ENCODE measurements at places on chromosomes 1 and 21.

GRCh38 chr1:212214325-212214724 lies 70.9 kb upstream of the PPP2R5A start:
- no peak for DNase-seq

DNA sequence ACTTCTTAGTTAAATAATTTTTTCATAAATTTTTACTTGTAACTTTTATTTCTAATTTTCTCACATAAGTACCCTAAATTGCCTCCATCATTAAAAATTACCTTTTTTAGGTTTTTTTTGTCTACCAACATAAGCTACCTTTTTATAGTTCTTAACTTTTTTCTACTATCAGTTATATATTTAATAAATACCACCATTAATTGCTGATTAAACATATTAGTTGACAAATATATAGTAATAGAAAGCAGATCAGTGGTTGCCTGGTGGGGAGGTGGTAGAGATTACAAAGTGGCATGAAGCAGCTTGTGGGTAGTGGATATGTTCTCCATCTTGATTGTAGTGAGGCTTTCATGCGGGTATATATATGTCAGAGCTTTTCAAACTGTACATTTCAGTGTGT lies 6.1 kb upstream of the SH3BP5L start:
- no peak for DNase-seq

DNA sequence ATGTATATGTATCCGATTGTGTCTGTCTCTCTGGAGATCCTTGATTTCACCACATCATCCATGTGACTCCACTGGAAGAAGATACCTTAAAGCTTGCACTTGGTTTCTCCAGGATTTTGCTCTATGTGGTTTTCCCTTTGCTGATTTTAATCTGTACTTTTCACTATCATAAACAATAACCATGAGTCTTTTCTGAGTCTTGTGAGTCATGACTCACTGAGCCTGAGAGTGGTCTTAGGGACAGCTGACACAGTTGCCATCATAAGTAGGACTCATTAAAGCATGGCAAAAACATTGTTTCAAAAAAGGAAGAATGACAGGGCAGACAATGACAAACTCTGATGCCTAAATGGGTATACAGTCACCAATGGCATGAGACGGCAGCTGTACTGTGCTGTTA lies 226.2 kb downstream of the AKT3 start:
- no peak for DNase-seq

- no peak for DNase-seq
Measured at GRCh38 chr1:215568299-215568692, 1.2 kb downstream of the KCTD3 start.

GRCh38 chr1:65717815-65718454 lies 74.8 kb upstream of the PDE4B start:
- DNase-seq, result no peak

GRCh38 chr1:165988275-165988674 lies 160.9 kb downstream of the UCK2 start:
- no peak for DNase-seq

GRCh38 chr1:170521818-170522217 lies 10.1 kb upstream of the GORAB start:
- no peak for DNase-seq

- no peak for DNase-seq
Measured at GRCh38 chr1:54227891-54228310, 27.9 kb downstream of the MRPL37 start.

GRCh38 chr1:55441489-55441888 lies 226.3 kb upstream of the USP24 start:
- DNase-seq, result no peak

- peak; percentile 39 for DNase-seq
Measured at GRCh38 chr1:161066694-161067093, 3.0 kb downstream of the ARHGAP30 start.

- no peak for DNase-seq
Measured at GRCh38 chr1:66929146-66929688, 4.4 kb downstream of the MIER1 start.

GRCh38 chr21:41958886-41959563 lies 5.2 kb upstream of the C2CD2 start:
- DNase-seq, result no peak

GRCh38 chr1:46021046-46021996 lies 111.1 kb downstream of the PIK3R3 start:
- no peak for DNase-seq

DNA sequence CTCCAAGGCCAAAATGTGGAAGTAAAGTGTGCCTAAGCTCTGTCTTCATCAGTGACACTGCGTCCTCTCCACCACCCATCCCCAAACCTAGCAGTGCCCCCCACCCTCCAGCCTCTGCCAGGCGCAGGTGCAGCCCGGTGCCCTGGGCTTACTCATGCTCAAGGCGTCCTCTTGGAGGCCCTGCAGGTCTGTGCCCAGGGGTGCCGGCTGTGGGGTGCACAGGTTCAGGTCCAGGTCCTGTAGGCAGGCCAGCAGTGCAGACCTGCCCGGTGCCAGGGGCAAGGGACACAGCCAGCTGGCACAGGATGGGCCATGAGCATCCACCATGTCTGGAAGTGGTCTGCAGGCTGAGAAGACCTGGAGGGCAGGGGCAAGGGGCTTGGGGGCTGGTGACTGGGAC lies 5.1 kb downstream of the ZNF683 start:
- DNase-seq, result no peak

DNA sequence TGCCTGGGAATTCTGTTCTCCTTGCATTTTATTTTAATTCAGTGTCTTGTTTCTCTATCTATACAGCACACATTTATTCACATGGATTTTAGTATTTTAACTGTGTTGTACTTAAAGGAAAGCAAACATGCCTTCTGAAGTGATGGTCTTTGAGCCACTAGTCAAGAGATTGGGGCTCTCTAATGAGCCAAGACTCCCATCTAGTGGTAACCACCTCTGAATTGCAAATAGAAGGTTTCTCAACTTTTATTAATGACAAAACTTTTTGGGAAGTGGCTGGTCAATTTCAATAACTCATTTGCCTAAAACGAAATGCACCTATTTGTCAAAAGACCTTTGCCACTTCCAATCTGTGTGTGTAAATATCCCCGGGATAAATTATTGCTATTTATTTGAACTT lies 199.6 kb downstream of the LTN1 start:
- DNase-seq, result no peak

- DNase-seq, result peak; percentile 49
Measured at GRCh38 chr1:9714257-9714718, 62.8 kb downstream of the PIK3CD start.

- DNase-seq, result peak; percentile 38
Measured at GRCh38 chr1:86774305-86775295, 70.2 kb downstream of the SH3GLB1 start.

- DNase-seq, result no peak
Measured at GRCh38 chr1:22387919-22388580, 63.6 kb upstream of the ZBTB40 start.

DNA sequence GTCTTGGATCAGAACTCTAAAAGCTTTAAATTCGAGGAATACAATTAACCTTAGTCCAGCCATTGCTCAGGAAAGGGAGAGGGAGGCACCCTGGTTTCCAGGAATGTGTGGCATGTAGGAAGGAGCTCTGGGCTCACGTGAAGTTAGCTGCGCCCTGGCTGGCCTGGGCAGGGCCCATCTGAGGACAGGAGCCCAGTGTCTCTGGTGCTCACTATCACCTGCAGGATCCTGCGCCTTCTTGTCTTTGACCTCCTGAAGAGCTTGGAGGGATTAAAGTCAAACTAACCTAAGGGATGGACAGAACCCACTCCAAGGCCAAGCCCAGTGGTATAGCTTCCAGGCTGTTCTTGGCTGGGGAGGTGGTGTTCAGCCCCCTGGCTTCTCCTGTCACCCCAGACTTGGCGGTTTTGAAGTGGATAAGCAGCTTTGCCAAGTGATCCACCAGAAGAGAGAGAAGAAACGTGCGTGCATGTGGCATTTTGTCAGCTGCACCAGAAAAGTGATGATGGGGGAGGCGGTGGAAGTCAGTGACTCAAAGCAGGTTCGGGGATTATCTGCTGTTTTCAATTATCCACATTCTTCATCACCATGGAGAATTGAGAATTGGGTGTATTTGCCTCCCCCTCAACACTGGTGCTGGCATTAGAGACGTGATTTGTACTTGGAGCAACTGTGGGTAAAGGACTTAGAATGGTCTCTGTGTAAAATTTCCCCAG lies 11.9 kb upstream of the KCNN3 start:
- no peak for DNase-seq

DNA sequence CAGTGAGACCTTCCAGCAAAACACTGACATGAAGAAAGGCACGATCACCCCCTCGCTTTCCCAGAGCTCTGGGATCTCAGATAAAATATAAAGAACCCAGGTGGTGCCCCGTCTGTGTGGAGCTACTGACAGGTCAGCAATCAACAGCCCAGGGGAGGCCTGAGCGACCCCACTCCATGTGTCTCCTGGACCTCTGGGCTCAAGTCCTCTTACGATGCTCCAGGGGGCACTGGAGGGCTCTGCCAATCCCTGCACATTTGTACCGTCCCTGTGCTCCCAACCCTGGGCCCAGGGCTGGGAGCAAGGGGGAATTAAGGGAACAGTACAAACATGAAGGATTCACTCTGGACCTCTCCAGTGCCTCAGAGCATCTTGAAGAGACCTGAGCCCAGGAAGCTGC lies 12.5 kb downstream of the S100A7A start:
- no peak for DNase-seq

DNA sequence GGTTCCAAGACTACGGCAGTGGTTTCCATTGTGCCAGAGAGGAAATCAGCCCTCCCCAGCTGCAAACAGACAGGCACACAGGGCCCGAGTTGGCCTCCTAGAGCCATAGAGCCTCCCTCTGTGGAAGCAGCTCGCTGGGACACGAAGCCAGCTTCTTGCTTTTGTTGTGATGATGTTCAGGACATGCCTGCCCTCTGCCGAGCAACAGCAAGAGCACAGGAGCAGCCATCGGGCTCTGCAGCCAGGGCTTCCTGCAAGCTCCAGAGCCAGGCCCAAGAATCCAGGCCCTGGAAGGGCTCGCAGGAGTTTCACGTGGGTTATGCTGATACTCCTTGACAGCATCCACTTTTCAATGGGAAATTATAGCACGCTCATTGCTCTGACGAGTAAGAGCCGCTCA lies 18.5 kb downstream of the NPHP4 start:
- DNase-seq, result no peak

DNA sequence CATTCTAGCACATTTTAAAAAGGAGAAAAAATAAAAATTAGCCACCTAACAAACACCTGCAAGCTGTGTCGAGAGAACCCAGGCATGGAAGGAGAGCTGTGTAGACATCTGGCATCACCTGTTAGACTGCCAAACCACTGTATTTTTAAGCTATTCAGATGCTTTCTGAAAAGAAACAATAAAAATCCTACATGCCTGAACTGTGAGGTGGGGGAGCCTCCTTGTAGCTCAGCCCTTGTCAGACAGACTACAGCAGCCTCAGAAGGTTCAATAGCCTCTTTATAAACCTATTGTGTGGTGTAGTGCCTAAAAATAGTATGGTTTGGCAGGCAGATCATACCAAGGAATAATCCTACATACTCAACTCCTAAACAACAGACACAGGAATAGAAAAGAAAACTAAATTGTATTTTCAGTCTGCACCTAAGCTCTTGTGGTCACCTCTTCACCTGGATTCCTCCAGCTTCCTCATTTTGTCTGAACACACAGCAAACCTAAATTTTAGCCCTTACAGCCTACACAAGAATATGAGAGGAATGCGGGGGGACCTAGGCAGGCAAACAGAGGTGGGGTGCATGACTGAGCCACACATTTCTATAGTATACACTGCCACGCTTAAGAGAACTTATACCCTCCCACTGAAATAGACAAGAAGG lies 67.0 kb downstream of the SIPA1L2 start:
- DNase-seq, result no peak

DNA sequence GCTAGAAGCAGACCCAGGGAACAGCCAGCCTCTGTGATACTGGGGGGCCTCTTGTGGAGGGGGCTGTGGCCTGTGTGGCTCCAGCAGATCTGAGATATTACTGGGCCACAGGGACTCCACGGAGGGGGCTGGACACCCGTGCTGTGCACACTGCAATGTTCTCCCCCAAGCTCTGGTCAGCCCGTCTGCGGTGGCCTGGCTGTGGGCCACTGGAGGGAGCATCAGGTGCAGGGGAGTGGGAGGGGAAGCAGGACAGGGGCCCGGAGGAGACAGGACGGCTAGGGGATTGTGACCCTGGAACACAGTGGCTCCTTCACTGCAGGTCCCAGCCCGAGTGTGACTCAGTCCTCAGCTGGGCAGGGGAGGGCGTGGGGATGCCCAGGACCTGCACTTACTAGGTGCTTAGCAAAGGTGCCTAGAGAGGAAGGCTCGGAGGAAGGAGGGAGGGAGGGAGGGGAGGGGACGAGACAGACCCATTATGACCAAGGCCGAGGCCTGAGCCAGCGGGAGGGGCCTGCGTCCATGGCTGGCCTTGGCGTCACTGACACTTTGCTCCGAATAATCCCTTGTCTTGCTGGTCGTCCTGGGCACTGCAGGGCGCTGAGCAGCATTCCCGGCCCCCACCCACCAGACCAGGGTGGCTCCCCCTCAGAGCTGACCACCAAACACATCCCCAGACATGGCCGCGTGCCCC lies 44.2 kb downstream of the PRDM16 start:
- DNase-seq, result no peak

- DNase-seq, result no peak
Measured at GRCh38 chr21:31780944-31781343, 49.0 kb upstream of the SCAF4 start.

DNA sequence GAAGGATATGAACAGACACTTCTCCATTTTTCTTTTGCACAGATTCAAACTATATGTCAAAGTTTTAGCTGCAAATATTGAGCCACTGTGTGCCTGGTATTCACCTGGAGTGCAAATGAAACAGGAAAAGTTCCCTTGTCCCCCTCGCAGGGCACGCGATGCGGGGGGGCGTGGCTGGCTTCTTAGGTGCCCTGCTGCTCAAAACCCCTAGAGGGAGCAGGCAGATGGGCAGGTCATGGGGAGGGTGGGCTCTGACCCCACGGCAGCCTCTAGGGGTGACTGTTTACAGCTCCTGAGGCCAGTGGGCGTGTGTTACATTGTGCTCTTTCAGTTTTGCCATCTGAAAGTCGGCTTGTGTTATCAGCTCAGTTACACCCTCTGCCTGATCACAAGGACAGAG lies 931.2 kb upstream of the B3GALT2 start:
- no peak for DNase-seq

- DNase-seq, result peak; percentile 79
Measured at GRCh38 chr1:10909697-10910680, 102.5 kb upstream of the TARDBP start.

DNA sequence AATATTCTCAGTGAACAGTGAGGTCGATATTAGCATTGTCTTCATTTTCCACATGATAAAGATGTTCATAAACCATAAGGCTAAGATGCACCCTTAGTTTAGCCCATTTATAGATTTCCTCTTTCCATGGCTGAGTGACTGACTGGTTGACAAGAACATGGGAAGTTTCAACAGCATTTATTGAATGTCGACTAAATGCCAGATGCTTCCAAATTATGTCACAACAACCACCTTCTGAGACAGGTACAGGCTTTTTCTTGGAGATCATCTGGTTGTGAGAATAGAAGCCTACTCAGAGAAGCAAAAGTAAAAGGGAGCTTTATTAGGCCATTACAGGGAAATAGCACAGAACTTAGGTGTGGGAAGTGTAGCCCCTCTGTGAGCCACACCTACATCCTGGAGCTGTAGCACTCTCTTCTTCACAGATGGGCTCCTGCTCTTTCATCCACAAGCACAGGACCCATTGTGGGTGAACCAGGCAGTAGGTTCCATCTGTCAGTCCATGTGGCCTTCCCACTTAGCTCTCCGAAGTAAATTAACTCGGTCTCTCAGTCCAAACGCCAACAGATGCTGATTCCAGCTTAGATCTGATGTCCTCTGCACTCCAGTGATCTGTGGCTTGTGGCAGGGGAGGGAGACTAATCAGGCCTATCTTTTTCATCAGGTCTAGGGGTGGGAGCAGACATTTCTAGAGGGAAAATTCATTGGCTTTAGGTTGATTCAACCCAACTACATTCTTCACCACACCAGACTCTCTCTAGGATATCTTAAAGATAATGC lies 14.3 kb downstream of the ATP2B4 start:
- no peak for DNase-seq

- DNase-seq, result no peak
Measured at GRCh38 chr1:225412321-225412720, 15.5 kb downstream of the LBR start.
